SJCRH30 (cell line): ENCODE measurements at places on chromosomes 1 and 21.

- peaks cover 23% of the 10 kb centered on the region for H3K36me3 ChIP-seq
- H3K4me3 ChIP-seq, result peak overlapping the region; percentile 65
- H3K27me3 ChIP-seq, result no peaks in the 10 kb centered on the region
- H3K4me1 ChIP-seq, result peaks cover 3% of the 10 kb centered on the region; the same call in 1 of the 2 replicates
Observed at GRCh38 chr21:37220433-37220980, 46.6 kb downstream of the VPS26C start.

- DNase-seq, result no peak
- no peak overlapping the region for H3K4me3 ChIP-seq
- H3K27ac ChIP-seq, result no peak overlapping the region
- peaks cover 9% of the 10 kb centered on the region for H3K4me1 ChIP-seq
Observed at GRCh38 chr1:94790670-94791069, 29.5 kb upstream of the SLC44A3 start.

- H3K36me3 ChIP-seq, result no peaks in the 10 kb centered on the region
- no peak overlapping the region for H3K4me3 ChIP-seq
- peaks cover 28% of the 10 kb centered on the region for H3K27me3 ChIP-seq
- H3K4me1 ChIP-seq, result no peaks in the 10 kb centered on the region
- DNase-seq, result no peak
Observed at GRCh38 chr1:3504151-3504821, 49.8 kb downstream of the ARHGEF16 start.

GRCh38 chr21:17900990-17901385 is 81.8 kb upstream of the C21orf91 start:
- no peaks in the 10 kb centered on the region for H3K36me3 ChIP-seq
- peak overlapping the region; percentile 51 for H3K27ac ChIP-seq
- peaks cover 7% of the 10 kb centered on the region for H3K4me1 ChIP-seq
- DNase-seq, result no peak
- no peaks in the 10 kb centered on the region for H3K27me3 ChIP-seq

GRCh38 chr1:112712701-112713128 is 2.4 kb downstream of the PPM1J start:
- no peak for DNase-seq
- no peaks in the 10 kb centered on the region for H3K27me3 ChIP-seq
- peaks cover 3% of the 10 kb centered on the region; the same call in 1 of the 2 replicates for H3K4me1 ChIP-seq

DNA sequence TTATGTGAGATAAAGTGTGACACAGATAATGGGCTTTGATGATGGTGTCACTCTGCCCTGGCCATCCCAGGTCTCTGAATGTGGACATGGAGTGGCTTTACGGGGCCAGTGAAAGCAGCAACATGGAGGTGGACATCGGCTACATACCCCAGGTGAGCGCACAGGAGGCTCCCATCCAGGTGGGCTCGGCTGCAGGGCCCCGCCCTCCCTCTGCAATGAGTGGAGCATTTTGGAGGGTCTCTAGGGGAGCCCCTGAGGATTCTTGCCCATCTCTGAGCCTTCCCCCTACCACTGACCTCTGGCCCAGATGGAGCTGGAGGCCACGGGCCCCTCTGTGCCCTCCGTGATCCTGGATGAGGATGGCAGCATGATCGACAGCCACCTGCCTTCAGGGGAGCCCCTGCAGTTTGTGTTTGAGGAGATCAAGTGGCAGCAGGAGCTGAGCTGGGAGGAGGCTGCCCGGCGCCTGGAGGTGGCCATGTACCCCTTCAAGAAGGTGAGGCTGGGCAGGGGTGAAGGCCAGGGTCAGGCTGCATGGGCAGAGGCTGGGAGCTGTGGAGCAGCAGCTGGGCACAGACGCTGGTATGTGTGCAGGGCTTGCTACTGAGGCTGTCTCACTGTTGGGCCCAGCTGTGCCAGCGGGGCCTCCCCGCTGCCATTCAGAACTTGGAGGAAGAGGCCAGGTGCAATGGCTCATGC is 8.2 kb upstream of the MTFR1L start:
- H3K27me3 ChIP-seq, result no peaks in the 10 kb centered on the region
- H3K4me3 ChIP-seq, result no peak overlapping the region
- peaks cover 6% of the 10 kb centered on the region; the same call in 1 of the 2 replicates for H3K4me1 ChIP-seq

GRCh38 chr1:10904396-10905358 is 107.8 kb upstream of the TARDBP start:
- DNase-seq, result no peak
- no peak overlapping the region for H3K4me3 ChIP-seq
- H3K27me3 ChIP-seq, result peaks cover 74% of the 10 kb centered on the region
- H3K36me3 ChIP-seq, result no peaks in the 10 kb centered on the region
- no peak overlapping the region for H3K27ac ChIP-seq

GRCh38 chr1:210234329-210234757 is 1.7 kb downstream of the SERTAD4 start:
- peaks cover 6% of the 10 kb centered on the region for H3K4me1 ChIP-seq
- peaks cover 41% of the 10 kb centered on the region for H3K27me3 ChIP-seq
- H3K36me3 ChIP-seq, result no peaks in the 10 kb centered on the region

DNA sequence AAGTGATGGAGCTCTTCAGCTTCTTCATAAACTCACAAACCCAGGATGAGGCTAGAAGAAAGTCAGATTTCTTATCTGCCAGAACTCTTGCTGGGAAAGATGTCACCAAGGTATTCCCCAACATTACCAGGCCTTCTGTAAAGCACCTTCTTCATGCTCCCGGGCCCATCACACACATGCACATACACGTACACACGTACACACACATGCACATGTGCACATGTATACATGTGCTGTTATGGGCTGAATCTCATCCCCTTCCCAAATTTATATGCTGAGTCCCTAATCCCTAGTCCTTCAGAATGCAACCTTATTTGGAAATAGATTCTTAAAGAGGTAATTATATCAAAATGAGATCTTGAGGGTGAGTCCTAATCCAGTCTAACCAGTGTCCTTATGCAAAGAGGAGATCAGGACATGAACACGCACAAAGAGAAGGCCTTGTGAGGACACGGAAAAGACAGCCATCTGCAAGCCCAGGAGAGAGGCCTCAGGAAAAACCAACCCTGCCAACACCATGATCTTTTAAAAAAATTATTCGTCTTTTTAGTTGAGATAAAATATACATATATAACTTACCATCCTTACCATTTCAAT is 76.4 kb upstream of the LYST start:
- H3K4me1 ChIP-seq, result peaks cover 8% of the 10 kb centered on the region
- no peaks in the 10 kb centered on the region for H3K27me3 ChIP-seq
- H3K36me3 ChIP-seq, result no peaks in the 10 kb centered on the region
- H3K4me3 ChIP-seq, result no peak overlapping the region
- H3K27ac ChIP-seq, result no peak overlapping the region
